Right atrium auricular region (tissue), 2 donors: ENCODE measurements at places on chromosomes 7 and 10. TPM values are rescaled to one million over a fixed set of nuclear protein-coding genes. Genes with fewer than 3 reads are reported as not detected.

HOXA11 gene
- total RNA-seq, result not detected

SPDYE2 gene
- total RNA-seq, result not detected

NEUROG3 gene
- not detected for total RNA-seq

DNA sequence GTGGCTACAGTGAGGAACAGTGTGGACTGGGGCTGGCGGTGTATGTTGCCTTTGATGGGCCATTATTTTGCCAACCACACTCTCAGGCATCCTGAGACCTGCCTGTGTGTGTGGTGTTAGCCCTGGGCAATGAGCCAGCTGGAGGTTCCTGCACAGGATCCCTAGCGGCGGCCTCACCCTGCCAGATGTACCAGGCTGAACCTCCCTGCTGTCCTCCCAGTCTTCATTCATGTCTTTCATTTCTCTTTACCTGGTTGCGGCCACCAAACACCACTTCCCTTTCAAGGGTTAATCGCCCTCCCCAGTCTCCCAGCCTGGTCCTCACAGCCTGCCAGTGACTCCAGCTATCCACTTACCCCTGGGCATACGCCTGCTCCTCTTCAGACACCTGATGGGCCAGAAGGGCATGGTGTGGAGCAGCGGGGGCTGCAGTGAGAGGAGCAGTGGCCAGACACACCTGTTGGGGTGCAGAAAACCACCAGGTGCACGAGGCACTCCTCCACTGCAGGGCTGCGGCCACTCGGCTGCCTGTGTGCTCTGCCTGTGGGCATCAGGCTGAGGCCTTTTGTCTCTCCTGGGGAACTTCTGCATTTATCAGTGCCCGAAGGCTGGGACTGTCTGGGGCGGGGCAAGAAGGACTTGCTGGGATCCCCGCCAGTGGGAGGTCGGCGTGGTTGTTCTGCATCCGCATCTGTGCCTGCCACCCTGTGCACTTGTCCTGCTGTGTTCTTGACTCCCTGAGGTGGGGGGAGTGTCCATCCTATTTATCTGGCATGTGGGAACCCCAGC is 111.6 kb downstream of the ARHGAP22 start:
- peak; percentile 57 for DNase-seq
- no peak overlapping the region for H3K4me3 ChIP-seq
- H3K27ac ChIP-seq, result no peak overlapping the region
- H3K36me3 ChIP-seq, result no peaks in the 10 kb centered on the region
- H3K27me3 ChIP-seq, result no peaks in the 10 kb centered on the region
- H3K4me1 ChIP-seq, result peaks cover 9% of the 10 kb centered on the region

GRCh38 chr10:130634816-130635215 is 498.6 kb downstream of the GLRX3 start:
- H3K27ac ChIP-seq, result no peak overlapping the region
- H3K4me3 ChIP-seq, result no peak overlapping the region
- H3K36me3 ChIP-seq, result no peaks in the 10 kb centered on the region

DNA sequence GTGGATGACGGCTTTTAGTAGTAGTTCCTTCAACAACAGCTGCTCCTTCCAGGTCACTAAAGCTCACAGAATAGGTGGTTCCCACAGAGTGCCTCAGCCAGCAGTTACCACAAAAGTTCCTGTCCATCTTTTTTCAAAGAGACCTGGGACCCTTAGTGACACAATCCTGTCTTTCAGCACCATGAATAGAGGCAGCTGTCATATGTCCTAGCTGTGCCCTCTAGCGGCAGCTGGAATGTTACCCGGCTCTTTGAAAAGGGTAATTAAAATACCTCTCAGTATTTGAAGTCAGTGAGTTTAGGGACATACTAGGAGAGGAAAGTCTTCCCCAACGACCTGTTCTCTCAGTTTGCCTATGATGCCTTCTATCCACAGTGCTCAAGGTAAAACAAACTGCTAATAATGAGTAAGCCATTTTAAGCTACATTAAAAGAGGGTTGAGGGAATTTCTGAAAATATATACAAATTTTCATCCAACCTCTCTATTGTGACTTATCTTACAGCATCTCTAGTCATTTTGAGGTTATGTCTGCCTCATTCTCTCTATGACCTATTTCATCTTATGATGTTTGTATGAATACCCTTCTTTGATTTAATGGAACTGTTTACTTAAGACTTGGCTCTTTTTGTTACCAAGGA is 290.8 kb downstream of the NXPH1 start:
- DNase-seq, result no peak
- no peaks in the 10 kb centered on the region for H3K36me3 ChIP-seq
- no peak overlapping the region for H3K4me3 ChIP-seq
- no peaks in the 10 kb centered on the region for H3K27me3 ChIP-seq

DNA sequence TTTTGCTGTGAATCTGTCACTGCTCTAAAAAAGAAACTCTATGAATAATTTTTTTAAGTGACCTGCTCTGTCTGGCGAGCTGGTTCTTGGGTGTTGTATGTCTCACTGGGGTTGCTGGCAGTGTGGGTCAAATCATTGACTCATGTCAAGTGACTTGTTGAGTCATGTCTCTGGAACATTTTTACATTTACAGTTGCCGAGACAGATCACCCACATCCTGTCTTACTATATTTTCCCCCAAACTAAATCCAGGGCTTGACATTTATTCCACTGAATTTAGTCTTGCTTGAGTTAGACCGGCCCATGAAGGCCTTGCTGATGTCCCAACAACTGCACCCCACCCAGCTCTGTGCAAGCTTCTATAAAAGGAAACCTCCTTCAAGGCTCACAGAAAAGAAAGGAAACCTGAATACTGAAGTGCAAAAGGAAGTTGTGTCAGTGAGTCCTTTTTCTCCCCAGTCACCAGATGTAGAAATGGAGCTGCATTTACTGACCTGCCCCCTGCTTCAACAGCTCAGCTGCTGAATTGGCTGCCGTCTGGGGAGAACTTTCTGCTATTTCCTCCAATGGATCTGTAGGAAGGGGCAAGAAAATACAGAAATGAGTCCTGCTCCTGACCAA is 290.3 kb downstream of the TNS3 start:
- peaks cover 62% of the 10 kb centered on the region for H3K36me3 ChIP-seq
- peak overlapping the region; percentile 65 for H3K27ac ChIP-seq
- H3K4me3 ChIP-seq, result no peak overlapping the region
- no peaks in the 10 kb centered on the region for H3K4me1 ChIP-seq

- H3K4me3 ChIP-seq, result no peak overlapping the region
- no peaks in the 10 kb centered on the region for H3K4me1 ChIP-seq
- no peak overlapping the region for H3K27ac ChIP-seq
- no peaks in the 10 kb centered on the region for H3K36me3 ChIP-seq
These were observed 101.2 kb downstream of the DYNC2I1 start for GRCh38 chr7:158957510-158957906.

DNA sequence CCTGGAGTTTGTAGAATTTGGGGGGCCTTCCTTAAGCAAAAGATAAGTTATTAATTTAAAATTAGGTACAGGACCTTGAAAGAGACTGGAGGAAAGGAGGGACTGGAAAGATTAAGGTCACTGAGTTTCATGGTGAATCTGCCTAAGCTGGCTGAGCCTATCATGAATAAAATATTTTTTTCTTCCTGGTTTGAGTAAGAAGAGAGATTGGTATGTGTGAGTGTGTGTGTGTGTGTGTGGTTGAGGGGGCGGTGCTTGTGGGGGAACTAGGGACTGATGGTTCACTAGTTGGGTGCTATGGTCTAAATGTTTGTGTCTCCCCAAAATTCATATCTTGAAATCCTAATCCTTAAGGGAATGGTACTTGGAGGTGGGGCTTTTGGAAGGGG is 142.5 kb upstream of the PRKCQ start:
- no peak for DNase-seq
- no peak overlapping the region for H3K27ac ChIP-seq
- no peaks in the 10 kb centered on the region for H3K27me3 ChIP-seq
- H3K4me1 ChIP-seq, result no peaks in the 10 kb centered on the region
- H3K36me3 ChIP-seq, result no peaks in the 10 kb centered on the region

DNA sequence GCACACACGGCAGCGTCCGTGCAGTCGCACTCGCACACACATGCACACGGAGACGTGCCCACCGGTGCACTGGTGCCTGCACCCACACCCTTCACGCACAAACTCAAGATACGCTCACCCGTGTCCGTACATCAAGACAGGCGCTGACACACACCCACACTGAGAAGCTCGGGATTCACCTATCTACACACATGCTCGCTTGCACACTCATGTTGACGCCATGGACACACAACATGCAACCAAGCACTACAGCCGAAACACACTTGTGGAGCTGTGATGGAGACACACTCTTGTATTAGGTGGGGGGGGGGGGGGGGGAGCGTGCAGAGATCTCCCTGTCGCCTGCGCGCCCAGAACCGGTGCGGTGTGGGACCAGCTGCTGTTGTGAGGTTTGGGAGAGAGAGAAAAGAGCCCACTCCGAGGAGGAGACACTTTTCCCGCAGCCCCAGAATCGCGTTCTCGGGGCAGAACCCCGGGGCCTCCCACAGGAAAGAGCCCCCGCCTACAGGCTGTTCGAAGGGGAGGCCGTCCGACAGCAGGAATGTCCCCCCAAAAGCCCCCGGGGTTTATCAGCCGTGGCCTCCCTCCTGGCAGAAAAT is 605 bp upstream of the NFKB2 start:
- peak overlapping the region; percentile 95 for H3K27ac ChIP-seq
- peak overlapping the region; percentile 61 for H3K4me3 ChIP-seq
- DNase-seq, result no peak
- H3K36me3 ChIP-seq, result no peaks in the 10 kb centered on the region

GRCh38 chr10:131109291-131109690 is 202.2 kb downstream of the TCERG1L start:
- no peaks in the 10 kb centered on the region for H3K4me1 ChIP-seq
- H3K4me3 ChIP-seq, result no peak overlapping the region
- DNase-seq, result no peak
- H3K27ac ChIP-seq, result no peak overlapping the region

DNA sequence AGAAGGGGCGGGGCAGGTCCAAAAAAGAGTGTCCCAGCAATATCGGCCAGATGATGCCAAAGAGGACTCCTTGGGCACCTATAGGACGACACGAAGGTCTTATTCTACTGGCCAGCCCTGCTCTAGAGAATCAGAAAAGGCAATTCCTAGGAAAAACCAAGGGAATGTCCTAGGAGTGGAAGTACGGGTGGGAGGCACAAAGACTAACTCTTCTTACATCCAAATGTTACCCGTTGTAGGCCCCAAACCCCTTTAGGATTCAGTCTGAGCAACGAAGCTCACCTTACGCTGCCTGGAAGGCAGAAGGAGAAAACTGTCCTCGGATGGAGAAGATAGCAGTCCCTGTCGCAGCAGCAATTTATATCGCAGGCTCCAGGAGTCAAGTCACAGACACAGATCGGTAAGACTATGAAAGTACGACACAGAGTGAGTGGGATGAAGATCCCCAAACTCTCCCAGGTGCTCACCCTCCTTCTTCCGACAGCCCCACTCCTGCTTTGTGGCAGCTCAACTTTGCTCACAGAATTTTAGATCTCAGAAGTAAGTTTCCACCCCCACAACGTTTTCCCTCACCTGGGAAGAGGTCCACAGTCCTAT is 558 bp downstream of the TCTN3 start:
- DNase-seq, result no peak
- H3K27me3 ChIP-seq, result no peaks in the 10 kb centered on the region
- H3K27ac ChIP-seq, result peak overlapping the region; percentile 82
- H3K36me3 ChIP-seq, result no peaks in the 10 kb centered on the region
- H3K4me1 ChIP-seq, result no peaks in the 10 kb centered on the region

DNA sequence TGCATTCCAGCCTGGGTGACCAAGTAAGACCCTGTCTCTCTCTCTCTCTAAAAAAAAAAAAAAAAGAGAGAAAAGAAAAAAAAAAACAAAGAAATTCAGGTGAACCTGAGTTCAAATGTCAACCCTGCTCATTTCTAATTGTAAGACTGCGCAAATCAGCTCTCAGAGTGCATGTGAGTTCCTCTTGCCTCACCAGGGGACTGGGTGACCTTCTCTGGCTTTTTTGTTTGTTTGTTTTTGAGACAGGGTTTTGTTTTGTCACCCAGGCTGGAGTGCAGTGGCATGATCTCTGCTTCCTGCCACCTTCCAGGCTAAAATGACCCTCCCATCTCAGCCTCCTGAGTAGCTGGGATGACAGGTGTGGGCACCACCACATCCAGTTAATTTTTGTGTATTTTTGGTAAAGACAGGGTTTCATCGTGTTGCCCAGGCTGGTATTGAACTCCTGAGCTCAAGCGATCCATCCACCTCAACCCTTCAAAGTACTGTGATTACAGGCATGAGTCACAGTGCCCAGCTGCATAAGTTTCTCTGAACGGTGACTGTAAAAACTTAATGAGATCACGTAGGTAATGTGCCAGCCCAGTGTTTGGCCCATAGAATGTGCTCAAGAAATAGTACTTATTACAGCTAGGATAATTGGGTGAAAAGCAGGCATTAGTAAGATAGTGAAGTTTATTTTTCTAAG is 45.3 kb upstream of the BAMBI start:
- H3K27ac ChIP-seq, result no peak overlapping the region
- H3K4me1 ChIP-seq, result no peaks in the 10 kb centered on the region
- DNase-seq, result no peak
- no peaks in the 10 kb centered on the region for H3K27me3 ChIP-seq

- H3K27me3 ChIP-seq, result no peaks in the 10 kb centered on the region
- DNase-seq, result no peak
- no peaks in the 10 kb centered on the region for H3K36me3 ChIP-seq
- no peaks in the 10 kb centered on the region for H3K4me1 ChIP-seq
These were observed 2.5 kb upstream of the KEL start for GRCh38 chr7:142964502-142965246.

DNA sequence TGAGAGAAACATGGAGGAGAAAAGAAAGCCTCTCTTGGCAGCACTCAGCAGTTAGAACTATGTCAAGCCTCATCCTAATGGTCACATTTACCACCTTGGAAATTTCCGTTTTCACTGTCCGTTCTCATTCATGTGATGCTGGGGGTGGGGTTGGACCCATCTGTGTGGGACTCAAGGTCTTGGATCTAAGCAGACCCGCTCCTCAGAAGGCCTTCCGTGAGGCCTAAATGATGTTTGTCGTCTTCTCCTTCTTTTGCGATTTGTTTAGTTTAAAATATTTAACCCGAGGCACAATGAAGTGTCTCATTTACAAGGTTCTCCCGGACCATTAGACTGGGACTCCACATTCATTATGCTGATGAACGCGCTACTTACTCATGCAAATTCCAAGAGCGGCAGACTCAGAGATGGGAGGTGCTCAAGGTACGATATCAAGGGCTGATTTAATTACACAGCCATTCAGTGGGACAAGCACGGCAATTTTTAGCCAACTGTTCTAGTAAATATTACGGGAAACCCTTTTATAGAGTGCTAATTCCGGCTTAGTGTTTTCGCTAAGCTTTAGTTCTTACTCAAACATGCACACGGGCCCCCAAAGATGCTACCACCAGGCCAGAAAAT is 109.1 kb upstream of the EFCAB10 start:
- DNase-seq, result no peak
- H3K36me3 ChIP-seq, result no peaks in the 10 kb centered on the region
- peak overlapping the region; percentile 39 for H3K4me3 ChIP-seq
- no peaks in the 10 kb centered on the region for H3K27me3 ChIP-seq

DNA sequence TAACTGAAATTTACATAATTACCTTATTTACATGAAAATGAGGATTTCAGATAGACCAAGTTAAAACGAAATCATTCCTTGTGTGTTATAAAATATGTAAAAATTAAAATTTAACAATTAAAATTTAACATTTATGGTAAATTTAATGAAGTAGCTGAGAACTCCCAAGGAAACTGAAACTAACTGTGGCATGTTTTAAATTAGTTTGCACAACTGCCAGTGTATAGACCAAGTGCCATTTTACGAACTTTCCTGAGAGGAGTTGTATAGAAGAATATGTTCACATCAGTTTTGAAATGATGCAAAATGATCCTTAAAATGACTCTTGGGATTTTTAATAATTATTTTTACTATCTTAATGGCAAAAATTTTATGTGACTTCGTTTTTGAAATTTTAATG is 23.6 kb downstream of the PDLIM1 start:
- no peak for DNase-seq
- no peaks in the 10 kb centered on the region for H3K27me3 ChIP-seq
- H3K4me3 ChIP-seq, result no peak overlapping the region

- H3K27me3 ChIP-seq, result no peaks in the 10 kb centered on the region
- H3K36me3 ChIP-seq, result no peaks in the 10 kb centered on the region
- H3K4me1 ChIP-seq, result no peaks in the 10 kb centered on the region
- H3K4me3 ChIP-seq, result no peak overlapping the region
- no peak overlapping the region for H3K27ac ChIP-seq
These were observed 57.3 kb downstream of the CHCHD3 start for GRCh38 chr7:133024596-133024995.
